ENCODE measurements at places on chromosomes 11 and 22.

- no peak for DNase-seq
Observed at GRCh38 chr22:40668611-40669411, 10.5 kb upstream of the MCHR1 start.

GRCh38 chr11:19328586-19329311 is 88.0 kb upstream of the E2F8 start:
- DNase-seq: no peak

DNA sequence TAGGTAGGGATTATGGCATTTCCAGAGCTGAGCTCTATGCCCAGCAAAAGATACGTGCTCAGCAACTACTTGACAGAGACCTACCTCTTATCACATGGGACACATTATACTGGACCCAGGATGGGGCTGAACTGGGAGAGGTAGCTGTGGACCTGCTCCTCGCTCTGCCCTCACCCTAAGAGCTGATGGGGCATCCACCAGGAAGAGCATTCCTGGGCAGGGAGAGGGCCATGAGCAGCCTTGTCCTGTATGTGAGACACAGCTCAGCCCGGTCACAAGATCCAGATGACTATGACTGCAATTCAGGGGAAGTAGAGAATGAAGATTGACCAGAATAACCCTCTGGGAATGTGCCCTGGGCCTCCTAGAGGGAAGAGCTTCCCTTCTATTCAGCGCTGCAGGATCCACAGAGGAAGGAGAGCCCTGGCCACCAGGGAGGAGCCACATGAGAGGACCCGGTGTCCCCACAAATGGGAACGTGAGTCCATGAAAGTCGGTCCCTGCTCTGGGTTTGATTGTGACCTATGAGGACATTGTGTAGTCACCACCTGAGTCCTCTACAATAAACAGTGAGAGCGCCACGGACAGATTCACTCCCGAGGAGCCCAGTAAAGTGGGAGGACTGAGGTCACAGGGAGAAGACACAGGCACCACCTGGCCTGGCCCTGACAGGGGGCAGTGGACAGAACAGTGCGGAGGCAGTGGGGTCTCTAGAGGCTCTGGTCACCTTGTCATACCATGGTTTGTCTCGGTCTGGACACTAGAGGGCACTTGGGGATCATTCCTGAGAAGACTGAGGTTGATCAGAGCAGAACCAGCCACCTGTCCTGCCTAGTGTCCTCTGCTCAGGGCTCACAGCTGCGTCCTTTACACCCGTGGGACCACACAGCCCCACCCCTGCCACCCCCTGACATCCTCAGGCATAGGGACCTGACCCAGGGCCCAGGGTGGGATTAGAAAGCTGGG is 99.5 kb downstream of the ZNF280B start:
- peak; percentile 20 for DNase-seq

DNA sequence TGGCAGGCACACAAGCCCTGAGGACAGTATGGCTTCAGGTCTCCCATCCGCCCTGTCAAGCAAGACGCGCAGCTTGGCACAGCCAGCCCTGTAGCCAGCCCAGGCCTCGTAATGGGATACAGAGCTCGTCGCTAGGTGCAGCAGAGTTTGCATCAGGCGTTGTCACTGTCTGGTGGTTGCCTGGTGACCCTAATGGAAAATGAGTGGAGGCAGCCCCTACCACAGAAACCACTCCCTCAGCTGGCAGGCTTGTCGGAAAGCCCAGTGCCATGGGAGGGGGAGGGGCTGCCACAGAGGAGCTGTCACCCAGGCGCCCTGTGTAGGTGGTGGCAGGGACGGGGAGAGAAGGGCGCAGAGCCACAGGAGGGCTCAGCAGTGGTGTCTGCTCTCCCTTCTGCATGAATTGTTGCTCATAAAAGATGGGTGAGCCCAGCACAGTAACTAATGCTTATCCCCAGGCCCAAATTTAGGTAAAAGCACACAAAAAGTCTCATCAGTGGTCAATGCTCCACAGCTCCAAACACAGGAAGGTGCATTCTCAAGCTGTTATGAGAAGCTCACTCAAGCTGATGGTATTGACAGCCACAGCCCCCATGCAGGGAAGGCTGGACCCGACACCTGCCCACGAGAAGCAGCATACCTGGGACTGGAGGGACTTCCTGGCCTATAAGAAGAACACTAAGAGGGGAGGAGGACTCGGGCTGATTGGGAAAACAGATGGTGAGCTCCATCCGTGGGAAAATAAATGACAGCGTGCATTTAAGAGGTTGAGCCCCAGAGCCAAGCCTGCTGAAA is 164.6 kb downstream of the ETS1 start:
- no peak for DNase-seq

- DNase-seq: no peak
Observed at GRCh38 chr11:70476669-70477068, 78.3 kb downstream of the CTTN start.

All from tibial nerve (tissue), 4 donors.